ENCODE measurements at places on chromosomes 2 and 18.

- DNase-seq, result no peak
Observed at GRCh38 chr2:206558492-206558891, 83.8 kb upstream of the FAM237A start.

GRCh38 chr2:120401275-120402066, 55.5 kb downstream of the INHBB start:
- DNase-seq, result no peak

DNA sequence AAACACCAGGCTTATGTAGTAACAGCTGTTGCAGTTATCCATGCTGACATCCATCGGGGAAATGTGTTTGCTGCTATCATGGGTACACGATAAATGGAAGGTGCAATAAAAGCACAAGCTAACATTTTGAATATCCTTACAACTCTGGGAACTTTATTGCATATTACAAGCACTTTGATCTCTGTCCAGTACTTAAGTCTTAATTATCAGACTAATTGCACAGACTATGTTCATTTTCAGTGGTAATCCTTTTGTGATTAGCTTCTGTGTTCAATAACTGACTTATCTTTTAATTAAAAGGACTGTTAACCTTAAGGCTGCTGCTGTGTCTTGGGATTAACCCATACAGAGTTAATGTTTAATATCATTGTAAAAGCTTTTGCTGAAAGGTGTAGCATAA, 101.4 kb upstream of the ATP5MC3 start:
- DNase-seq, result no peak

DNA sequence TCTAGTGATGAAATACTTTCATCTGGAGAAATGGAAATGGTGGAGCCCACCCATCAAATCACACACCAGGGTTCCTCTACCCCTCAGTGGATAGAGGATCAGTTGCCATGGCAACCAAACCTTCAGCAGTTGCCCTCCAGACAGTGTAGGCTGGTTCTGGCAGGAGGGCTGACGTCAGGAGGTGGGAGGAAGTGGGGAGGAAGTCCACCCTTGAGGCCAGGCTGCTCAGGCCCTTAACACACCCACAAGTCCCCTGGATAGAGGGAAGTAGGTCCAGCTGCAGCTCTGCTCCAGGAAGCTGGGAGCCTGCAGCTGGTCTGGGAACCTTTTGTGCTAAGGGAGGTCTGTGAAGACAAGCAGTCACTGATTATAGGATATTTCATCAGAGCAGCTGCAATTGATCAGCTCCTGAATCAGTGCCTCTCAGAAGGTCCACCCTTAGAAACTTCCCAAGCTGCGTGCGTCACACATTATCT, 186.6 kb downstream of the MTX2 start:
- DNase-seq, result no peak

DNA sequence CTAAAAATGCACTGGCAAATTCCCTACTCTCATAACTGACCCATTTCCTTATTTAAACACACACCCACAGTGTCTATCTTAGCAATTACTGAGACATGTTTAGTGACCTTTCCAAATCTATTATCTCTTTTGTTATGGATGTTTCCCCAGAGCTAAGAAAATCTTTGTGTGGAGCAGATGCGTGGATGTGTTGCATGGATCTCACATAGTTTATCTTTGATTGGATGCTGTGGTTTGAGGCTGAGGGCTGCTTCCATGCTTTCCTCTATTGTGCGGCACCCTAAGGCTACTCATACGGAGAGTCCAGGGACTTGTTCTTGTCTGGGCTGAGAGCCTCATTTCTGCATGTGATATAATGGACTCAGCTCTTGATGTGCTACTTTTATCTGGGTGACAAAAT, 4.7 kb downstream of the ANKZF1 start:
- no peak for DNase-seq

- no peak for DNase-seq
Observed at GRCh38 chr2:74834792-74835755, 1.1 kb downstream of the HK2 start.

DNA sequence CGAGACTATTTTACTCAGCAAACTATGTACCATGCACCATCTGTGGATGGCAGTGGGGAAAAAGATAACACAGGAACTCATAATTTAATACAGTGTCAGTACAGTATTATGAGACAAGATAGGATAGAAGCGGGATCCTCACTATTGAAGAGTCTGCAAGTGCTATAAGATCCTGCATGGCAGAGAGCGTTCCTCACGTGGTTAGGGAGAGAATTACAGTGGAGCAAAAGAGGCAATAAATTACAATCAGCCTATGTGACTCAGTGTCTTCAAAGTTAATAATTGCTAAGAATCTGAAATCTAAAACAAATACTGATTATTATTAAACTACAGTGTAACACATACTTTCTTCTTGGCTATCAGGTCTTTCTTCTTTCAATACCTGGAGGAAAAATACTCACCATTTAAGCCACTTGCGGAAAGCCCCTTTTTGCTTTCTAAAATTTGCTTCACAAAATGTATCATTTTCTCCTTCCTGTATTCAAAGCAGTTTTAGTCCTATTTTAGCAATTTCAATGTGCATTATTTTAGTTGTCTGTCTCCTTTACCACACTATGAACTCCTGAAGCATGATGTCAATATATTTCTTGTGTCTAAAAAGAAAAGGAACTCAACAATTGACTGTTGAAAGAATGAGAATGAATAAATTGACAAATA, 342.9 kb downstream of the SPAG16 start:
- peak; percentile 34 for DNase-seq

GRCh38 chr2:15119722-15120175, 441.4 kb downstream of the NBAS start:
- no peak for DNase-seq

DNA sequence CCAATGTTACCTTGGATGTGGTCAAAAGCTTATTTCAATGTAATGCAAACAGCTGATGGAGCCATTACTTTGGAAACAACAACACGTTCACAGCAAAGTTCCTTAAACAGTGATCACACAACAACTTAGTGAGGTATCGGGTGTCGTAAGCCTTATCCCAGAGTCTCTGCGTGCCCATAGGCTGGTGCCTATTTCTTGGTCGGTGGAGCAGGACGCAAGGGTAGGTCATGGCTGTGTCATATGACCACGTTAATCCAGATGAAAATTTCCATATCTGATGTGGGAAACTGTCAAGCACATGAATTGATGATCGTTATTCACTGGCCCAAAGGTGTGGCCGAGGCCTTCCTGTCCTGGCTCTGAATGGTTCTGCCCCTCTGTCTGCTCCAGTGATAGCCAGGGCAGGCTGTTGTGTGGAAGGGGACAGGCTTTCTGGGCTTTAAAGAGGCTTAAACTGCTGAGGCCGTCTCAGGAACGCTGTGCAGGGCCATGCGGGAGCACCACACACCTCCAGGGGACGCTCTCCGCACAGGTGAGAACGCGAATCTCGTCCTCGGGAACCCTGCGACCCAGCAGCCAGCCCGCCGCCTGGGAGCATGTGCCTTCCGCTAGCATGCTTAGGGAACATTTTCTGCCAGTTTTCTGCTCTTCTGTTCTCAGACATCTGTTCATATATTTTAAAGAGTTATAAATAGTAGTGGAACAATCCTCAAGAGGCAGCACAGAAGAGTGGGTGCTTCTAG, 90.6 kb downstream of the KCTD1 start:
- no peak for DNase-seq

DNA sequence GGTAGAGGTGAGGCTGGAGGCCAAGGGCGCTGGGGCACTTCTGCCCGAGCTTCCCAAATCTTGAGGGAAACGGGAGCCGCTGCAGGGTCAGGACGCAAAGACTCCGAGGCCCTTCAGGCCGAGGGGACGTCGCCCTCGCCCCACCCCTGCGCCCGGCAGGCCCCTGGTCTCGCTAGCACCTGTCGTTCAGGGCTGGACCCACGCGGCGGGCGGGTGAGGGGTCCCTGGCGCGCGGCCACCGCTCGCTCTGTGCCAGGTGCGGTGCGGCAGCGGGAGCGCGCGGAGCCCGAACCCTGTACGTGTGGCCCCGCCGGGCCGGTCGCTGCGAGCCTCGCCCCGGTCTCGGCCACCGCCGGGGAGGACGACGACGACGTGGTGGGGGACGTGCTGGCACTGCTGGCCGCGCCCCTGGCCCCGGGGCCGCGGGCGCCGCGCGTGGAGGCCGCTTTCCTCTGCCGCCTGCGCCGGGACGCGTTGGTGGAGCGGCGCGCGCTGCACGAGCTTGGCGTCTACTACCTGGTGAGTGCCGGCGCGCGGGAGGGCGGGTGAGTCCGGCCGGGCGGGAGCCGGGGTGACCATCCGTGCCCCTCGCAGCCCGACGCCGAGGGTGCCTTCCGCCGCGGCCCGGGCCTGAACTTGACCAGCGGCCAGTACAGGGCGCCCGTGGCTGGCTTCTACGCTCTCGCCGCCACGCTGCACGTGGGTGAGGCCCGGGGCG, 4.9 kb downstream of the ERFE start:
- DNase-seq, result no peak

- no peak for DNase-seq
Observed at GRCh38 chr2:165562233-165562632, 92.7 kb downstream of the CSRNP3 start.

DNA sequence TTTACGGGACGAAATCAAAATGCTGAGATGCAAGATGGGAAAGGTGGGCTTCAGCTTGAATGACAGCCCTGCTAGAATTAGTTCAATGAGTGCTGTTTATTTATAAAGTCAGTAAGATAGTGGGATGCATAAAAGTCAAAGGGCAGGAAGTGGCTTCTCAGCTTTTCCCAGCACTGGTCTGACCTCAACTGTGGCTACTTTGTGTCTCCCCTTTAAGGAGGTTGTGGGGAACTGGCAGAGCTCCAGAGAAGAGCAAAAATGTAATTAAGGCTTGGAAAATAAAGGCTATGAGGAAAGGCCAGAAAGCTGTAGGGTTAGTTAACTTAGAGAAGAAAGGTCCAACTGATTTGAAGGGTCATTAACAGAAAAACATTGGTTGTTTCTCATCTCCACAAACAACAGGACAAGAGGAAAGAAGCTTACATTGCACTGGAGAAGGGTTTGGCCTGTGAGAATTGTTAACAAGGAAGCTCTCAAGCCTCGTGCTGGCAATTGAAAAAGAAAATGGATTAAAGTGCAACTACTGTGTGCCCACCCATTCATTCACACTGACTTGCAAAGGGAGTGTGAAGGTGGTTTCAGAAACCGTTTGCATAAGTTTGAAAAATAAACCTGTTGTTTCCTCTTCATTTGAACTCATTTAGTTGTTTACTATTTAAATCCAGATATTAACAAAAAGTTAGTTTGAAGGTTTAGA, 68.8 kb upstream of the CD28 start:
- no peak for DNase-seq

GRCh38 chr2:231597014-231597611, 4.4 kb downstream of the TEX44 start:
- peak; percentile 64 for DNase-seq

GRCh38 chr2:218368621-218369153, 12.0 kb downstream of the CATIP start:
- no peak for DNase-seq

DNA sequence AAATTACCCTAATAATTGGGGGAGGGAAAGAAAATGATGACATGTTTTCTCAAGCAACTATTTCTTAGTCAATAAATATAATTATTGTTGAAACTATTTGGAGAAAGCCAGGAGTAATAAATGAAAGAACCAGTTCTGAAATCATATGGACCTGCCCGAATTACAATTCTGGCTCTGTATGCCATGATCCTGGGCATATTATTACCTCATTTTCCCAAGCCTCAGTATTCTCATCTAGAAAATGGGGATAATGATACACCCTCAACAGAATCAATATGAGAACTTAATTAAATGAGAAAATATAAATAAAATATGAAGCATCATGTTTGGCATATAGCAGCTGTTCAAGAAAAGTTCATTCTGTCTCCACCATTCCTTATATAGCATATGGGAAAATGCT, 22.9 kb downstream of the ARHGEF33 start:
- no peak for DNase-seq

GRCh38 chr2:72198532-72199241, 51.0 kb upstream of the CYP26B1 start:
- no peak for DNase-seq

GRCh38 chr2:45176390-45176789, 167.1 kb upstream of the SIX2 start:
- no peak for DNase-seq

GRCh38 chr18:59072727-59073421, 66.8 kb upstream of the SEC11C start:
- DNase-seq, result no peak

- DNase-seq, result no peak
Observed at GRCh38 chr2:6683516-6683915, 182.2 kb downstream of the CMPK2 start.

DNA sequence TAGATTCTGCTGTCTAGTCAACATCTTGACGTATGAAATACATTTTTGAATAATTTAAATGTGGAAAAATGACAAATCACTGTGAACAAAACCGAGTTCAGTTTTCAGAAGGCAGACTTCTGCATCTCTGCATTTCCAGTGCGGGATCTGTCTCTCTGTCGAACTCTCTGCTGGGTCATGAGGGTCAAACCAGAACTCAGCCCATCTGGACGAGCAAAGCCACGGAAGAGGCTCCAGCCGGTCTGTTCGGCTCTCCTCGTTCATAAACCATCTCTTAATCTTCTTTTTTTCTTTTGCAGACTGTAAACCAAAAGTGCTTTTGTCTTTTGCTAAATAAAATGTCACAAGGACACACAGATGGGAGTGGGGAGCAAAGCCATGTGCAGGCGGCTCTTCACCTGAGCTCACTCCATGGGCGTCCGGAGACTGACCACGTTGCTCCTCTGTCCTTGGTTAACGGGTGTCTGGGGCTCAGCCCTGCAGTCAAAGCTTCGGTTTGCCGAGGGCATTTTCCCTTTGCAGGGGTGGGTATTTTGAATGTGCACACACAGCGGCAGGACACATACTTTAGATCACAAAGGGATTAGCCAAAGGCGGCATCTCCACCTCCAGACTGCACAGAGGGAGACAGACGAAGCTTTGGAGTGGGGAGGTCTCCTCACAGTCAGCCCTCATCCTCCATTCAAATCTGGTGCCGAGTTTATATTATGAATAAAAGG, 737.9 kb upstream of the SALL3 start:
- DNase-seq, result no peak

DNA sequence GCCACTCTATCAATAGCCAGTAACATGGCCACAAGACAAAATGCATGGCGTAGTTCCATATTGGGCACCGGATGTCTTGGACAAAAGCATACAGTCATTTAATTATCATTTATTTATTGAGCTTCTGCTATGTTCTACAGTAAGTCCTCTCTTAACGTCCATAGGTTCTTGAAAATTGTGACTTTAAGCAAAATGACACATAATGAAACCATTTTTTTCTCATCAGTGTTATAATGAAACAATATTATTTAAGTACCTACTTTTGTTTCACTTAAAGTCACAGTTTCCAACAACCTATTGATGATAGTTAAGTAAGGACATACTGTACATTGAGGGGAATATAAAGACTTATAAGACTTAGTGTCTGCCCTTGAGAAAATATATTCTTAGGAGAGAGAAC, 84.9 kb downstream of the XRCC5 start:
- DNase-seq, result no peak

GRCh38 chr2:168543037-168543436, 87.0 kb downstream of the CERS6 start:
- DNase-seq, result no peak

GRCh38 chr2:15334644-15335326, 226.3 kb downstream of the NBAS start:
- no peak for DNase-seq

DNA sequence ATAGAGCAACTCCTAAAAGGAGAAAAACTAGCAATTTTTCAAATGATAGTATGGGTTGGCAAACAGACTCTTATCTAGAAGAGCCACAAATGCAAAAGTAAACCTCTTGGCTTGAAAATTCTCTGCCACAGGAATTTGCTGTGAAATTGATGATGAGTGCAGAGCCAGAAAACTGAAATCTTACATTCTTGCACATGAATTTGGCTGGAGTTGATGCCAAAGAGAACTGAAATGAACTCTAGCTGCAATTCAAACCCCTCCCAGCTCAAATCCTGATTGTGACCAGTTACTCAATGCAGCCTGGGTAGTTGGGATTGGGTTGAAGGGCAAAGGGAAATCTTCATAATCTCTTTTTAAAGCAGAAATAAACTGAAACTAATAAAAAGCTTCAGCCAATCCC, 266.6 kb downstream of the PDE11A start:
- no peak for DNase-seq
